ENCODE measurements at places on chromosomes 1 and 21.

DNA sequence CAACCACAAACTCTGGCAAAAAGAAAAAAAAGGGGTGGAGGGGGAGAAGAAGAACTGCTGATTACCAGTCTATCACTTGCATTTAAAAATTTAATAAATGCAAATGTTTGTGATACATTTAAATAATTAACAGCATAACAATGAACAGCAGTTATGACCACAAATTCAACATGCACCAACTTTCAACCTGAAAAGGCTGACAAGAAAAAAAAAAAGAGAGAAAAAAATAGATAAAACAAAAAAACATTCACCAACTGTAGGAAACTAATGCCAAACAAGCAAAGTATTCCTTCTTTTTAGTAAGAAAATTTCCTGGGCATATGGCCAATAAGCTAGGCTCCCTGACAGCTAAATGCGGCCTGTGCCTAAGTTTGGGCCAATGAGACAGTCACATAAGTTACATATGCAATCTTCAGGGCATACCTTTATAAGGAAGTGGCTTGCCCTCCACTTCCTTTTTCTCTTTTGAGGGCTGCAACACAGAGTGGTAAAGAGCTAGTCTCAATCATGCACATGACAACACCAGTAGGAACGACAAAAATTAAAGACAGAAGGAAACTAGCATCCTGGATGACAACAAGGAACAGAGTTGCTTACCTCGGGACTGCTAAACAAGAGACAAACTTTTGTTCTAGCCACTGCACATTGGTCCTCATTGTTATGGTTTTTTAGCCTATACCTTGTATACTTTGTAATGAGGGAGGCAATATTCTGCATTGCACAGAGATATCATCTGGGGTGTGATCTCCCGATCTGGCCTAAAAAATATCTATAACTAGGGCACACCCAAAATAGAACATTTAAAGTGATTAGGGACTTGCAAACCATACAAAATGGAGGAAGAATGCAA, 24.2 kb upstream of the PHTF1 start:
- DNase-seq, result no peak

GRCh38 chr21:36816561-36817130, 117.7 kb downstream of the SIM2 start:
- no peak for DNase-seq

GRCh38 chr1:231049121-231049979, 9.3 kb upstream of the FAM89A start:
- DNase-seq, result no peak

DNA sequence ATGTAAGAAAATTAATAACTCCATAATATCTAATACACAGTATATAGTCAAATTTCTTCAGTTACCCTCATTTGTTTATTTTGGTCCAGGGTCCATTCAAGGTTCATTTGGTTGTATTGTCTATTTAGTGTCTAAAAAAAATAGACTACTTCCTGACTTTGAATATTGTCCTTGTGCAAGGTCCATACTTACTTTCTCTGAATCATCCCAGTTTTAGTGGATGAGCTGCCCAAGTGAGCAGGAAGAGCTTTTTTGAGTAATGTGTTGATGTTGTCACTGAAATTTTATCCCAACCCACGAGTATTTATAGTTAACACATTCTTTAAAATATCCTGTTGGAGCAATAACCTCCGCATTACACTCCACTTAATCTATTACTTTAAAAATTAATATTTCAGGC, 45.6 kb upstream of the FASLG start:
- DNase-seq, result no peak

DNA sequence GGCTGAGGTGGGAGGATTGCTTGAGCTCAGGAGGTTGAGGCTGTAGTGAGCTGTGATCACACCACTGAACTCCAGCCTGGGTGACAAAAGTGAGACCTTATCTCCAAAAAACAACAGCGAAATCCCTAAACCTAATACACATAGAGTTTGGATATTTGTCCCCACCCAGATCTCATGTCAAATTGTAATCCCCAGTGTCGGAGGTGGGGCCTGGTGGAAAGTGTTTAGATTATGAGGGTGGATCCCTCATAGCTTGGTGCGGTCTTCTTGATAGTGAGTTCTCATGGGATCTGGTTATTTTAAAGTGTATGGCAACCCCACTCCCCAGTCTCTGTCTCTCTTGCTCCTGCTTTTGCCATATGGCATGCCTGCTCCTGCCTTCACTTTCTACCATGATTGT, 94.0 kb downstream of the POU2F1 start:
- no peak for DNase-seq

DNA sequence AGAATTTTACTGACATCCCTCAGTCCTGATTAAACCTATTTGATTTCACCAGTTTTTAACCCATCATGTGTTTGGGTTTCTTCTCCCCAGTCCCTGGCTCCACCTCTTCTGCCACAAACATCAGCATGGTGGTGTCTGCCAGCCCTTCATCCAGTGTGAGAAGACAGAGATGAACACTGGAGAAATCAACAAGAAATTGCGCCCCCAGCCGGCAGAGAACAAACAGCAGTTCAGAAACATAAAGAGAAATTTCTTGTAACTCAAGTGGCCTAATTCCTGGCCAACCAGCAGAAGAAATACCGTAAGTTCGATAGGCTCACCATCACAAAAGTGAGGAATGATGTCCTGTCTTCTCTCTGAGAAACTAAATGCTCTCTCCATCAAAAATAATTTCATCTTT, 18.3 kb downstream of the S100A11 start:
- DNase-seq, result no peak

GRCh38 chr1:204872262-204872881, 1.7 kb downstream of the NFASC start:
- DNase-seq, result no peak

DNA sequence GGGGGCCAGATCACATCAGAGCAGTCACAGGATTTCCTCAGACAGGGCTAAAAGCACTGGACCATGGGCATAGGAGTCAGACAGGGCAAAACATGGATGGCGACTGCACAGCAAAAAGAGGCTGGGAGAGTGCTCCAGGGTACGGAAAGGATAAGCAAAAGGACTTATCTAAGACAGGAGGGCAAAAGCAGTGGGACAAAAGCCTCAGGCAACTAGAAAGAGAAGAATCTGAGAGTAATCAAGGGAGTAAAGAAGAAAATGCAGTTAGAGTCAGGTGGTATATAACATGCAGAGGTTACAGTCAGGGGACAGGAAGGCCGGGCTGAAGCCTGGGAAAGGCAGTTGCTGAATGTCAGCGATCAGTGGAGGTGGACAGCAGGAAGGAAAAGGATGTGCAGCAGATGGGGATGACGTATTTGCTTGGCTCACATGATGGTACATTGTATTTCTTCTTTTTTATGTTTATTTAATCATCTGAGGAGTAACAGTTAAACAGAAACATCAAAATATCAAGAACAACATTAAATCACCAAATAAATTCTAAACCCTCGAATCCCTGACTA, 63.1 kb upstream of the CNN3 start:
- DNase-seq, result no peak

DNA sequence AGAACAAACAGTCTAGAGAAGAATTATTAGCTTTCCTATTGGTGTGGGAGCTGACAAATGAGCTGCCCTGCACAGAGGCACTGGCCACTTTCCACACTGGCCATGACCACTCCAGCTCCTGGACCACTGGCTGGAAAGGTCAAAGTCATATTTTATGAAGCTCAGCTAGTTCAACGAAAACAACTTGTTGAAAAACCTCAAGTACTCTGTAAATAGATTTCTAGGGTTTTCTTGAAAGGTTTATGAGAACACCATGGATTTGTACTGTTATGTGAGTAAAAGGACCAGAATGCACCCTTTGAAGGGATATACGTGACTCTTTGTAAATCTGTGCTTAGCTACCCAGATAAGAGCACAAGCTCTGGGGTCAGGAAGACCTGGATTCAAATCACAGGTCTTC, 54.5 kb upstream of the FGGY start:
- DNase-seq, result no peak

DNA sequence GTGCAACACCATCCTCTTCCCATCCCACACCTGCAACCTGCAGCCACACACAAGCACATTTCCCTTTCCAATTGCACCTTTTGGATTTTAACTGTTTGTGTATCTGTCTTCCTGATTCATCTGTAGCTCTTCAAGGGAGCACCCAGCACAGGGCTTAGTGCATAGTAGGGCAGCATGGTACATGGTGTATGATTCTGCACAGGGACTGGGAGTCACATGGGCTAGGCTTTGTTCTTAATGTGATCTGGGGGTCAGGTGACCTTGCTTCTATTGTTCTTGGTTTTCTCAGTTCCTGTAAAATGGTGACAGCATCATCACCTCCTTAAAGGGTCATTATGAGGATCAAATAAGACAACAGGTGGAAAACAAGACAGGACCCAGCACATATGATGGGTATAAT, 419.3 kb downstream of the MATN1 start:
- no peak for DNase-seq

GRCh38 chr21:45011911-45012661, 62.3 kb upstream of the ADARB1 start:
- DNase-seq, result no peak

- no peak for DNase-seq
These were observed 25.7 kb downstream of the KCNK1 start for GRCh38 chr1:233639611-233640010.

DNA sequence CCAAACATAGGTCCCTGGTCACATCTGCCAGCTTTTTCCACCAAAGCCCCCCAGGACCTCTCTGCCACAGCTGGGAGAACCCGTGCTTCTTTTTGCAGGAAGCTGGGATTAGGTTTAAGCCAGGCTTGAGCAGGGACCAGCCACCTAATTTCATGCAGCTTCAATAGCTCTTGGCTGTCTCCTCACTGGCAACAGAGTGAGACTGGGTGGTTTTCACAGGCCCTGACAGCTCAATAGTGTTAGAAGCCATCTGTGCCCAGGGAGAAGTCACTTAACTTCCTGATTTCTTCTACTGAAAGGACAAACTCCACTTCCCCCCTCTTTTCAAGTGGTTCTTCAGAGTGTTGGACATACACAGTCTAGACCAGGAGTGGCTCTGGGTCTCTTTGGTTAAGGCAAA, 20.4 kb upstream of the SRSF4 start:
- no peak for DNase-seq

DNA sequence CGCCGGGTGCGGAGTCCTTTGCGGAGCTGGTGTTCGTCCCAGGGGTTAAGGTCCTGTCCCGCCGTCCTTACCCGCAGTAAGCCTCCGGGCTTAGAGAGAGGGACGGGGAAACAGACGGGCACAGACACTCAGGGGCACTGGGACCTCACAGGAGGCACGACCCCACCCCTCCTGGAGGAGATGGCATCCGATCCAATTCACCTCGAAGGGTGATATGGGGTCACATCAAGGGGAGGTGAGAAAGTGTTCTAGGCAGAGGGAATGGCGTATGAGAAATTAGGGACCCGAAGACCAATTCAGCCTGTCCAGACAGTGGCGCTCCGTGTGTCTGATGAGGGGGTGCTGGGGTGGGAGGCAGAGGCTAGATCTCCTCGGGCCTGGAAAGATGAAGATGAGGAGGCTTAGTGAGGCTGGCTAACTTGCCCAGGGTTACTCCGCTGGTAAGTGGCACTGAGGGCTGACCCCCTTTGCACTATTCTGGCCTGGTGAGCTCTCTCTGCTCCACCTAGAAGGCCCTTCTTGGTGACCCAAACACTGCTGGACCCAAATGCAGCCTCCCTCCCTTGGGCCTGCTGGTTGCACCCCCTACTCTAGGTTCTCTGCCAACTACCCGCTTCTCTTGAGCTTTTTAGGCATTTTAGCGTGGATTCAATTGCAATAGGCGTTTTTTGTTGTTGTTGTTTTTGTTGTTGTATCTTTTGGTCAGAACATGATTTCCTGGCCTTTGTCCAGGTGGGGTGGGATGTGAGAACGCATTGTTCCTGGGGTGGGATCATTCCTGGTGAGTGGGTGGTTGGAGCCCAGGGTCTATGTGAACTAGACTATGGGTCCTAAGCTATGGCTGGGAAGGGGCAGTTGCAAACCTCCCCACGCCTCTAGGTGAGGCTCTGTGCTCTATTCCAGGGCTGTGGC, 12.3 kb downstream of the BTBD19 start:
- no peak for DNase-seq

GRCh38 chr1:2232916-2233438, 4.9 kb downstream of the SKI start:
- DNase-seq, result no peak

- DNase-seq, result no peak
These were observed 48.9 kb upstream of the F3 start for GRCh38 chr1:94590203-94591137.

DNA sequence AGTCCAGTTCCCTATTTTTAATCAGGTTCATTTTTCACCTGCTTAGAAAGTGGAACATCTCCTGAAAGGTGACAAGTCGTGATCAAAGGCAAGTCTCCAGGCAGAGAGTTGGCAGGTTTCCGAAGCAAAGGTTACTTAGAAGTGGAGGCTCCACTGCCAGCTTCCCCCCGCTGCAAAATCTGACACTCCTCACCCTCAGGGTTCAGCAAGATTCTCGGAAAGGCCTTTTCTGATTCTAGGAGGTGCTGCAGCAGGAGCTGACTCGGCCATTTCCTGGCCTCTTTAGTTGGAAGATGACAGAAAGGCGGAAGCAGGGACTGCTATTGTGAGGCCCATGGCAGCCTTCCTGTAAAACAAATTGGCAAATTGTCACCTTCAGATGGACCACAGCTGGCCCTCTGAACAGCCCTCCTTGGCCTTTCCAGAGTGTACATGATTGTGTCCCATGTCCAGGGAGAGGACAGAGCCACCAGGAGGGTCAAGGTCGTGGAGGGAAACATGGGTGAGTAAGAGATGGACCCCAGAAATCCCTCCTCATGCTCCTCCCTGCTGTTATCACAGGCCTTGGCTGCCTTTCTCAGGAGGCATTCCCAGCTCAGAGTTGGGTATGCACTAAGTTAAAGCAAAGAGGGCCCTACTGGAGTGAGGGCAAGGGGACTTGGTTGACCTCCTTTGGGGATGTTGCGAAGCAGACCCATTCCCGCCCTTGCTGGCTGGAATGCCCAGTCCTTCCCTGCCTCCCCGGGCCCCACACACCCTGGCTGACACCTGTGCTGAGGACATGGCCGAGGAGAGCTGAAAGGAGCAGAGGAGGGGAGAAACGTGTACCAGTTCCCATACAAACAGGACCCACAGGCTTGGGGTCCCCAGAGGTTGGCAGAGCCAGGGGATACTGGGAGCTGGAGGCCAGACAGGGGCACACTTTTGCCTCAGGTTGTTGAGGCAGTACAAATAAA, 115.5 kb upstream of the IRF2BP2 start:
- peak; percentile 21 for DNase-seq

DNA sequence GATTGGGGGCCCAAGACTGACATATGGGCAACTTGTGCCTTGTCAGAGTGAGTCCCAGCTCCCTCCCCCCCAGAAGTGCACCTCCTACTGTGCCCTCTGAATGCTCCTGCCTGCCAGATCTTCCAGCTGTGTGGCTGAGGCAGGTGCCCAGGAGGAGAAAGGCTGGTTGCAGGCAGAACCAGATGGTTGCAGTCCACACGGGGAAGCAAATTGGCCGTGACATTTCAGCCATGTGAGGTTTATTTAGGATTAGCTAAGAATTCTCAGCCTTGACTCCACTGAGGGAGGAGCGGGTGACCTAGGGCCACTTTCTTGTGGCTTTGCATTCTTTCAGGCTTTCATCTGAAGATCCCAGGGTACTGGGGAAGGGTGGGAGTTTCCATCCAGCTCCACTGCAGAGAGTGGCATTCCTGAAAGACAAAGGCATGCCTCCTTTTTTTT, 33.8 kb downstream of the PEX14 start:
- DNase-seq, result no peak

GRCh38 chr1:6185635-6186382, 5.7 kb upstream of the CHD5 start:
- no peak for DNase-seq

- DNase-seq, result no peak
These were observed 23.6 kb downstream of the MX1 start for GRCh38 chr21:41449613-41450012.

- DNase-seq, result no peak
These were observed 136.4 kb downstream of the AKT3 start for GRCh38 chr1:243713470-243714186.

GRCh38 chr1:28378906-28379305, 9.4 kb downstream of the PHACTR4 start:
- no peak for DNase-seq
